ENCODE measurements at places on chromosomes 2 and 18.

DNA sequence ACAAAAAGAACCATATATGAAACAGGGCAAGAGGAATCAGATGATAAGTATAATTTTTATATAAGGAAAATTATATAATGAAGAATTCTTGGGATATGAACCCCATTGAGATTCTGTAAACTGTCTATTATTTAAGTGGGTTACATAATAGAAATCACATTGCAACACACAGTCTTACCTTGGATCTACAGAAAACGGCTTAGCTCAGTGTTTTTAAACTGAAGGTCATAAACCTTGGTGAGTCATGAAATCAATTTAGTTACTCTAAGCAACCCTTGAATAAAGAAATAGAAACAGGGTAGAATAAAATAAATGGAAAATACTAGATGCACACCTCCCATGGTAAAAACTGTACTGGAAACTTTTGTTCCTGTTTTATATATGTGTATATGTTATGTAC is 50.7 kb downstream of the METTL8 start:
- no peak for DNase-seq

DNA sequence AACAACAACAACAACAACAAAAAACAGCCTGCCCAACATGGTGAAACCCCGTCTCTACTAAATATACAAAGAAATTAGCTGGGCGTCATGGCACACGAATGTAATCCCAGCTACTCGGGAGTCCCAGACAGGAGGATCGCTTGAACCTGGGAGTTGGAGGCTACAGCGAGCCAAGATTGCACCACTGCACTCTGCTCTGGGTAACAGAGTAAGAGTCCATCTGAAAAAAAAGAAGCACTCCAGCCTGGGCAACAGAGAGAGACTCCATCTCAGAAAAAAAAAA is 344.1 kb upstream of the PLGLB2 start:
- no peak for DNase-seq

DNA sequence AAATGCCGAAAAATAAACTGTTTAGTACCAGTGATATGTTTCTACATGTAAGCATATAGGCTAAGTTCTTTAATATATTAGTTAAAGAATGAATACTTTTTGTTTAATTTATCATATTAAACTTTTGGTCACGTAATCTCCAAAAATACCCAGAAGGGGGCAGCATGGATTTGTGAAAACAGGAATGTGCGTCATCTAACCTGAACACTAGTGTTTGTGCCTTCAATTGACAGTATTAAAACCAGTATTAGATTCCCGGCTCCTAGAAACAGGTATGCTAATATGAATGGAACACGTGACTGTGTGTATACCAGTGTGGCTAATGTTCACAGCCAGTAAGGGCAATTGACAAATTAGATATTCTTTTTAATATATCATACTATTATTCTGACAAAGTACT is 51.8 kb downstream of the WDR7 start:
- peak; percentile 39 for DNase-seq

DNA sequence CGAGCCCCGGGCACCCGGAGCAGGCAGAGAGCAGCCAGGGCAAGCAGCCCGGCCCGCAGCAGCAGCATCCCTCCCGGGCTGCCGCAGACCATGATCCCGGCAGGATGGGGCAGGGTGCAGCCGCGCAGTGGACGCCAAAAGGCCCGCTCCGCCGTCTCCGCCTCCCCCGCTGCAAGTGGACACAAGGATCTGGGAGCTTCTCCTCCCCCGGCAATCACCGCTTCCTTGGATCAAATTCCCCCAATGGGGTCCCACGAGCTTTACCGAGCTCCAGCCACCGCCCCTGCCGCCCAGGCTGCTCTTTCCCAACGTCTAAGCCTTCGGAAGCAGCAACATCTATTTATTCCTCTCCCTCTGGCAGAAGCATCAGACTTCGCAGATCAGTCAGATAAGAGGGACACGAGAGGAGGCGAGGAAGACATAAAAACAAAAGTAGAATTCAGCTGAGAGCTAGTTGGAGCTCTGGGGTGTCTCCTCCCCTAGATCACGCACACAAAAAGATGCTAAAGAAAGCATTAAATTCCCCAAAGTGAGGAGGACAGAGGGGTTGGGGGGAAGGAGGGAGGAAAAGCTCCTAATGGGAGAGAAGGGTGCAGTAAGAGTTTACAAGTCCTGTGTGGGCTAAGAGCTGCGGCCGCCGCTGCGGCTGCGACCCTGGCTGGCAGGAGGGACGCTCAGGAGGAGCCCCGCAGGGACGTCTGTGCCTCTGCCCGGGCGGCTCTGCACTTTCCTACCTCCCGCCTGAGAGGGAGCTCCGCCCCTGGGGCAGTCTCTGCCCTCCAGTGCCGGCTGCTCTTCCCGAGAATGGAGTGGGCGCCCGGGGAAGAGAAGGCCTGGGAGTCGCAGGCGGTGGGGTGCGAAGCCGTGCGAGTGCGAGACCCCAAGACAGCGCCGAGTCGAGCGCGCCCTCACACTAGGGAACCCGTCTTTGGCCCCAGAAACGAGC is at the start of gene FRZB:
FRZB (minus strand) TSS at position 177 of the 946 bp plus-strand sequence; CDS start at position 92, 85 bp downstream.
- DNase-seq, result peak; percentile 74
